ENCODE measurements at places on chromosomes 4 and X. TPM values are rescaled to one million over a fixed set of nuclear protein-coding genes. Genes with fewer than 3 reads are reported as not detected.

DNA sequence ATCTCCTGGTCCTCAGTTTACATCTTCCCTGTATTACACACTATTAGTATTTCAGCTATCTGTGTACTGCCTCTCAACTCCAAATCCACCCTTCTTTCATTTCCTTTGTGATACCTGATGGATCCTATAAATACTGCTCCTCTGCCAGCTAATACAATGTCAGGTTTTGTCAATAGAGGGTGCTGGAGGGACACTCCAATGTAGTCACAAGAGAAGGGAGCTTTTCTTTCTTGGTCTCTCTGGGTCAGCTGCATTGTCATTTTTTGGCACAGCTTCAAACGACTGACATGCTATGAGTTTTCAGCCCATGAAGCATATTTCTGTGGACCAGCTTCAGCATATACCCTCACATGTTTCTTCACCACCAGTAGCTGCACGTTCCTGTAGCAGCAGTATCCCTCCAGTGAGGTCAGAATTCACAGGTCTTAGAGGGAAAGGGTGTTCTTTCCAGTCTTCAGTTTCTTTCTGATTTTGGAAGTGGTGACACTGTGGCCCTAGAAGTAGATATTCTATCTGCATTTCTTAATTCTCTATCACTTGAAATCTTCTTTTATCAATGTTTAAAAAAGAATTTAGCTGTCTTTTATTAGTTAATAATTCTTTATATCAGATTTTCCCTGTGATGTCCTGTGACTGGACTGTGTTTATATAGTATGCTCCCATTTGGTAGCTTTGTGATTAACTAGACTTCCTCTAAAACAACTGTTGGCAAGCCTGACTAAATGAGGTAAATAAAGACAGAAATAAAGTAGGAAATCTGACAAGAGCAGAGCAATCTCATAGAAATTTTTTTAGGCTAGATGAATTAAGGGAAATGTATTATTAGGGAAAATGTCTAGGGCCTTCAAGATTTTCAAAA, 60.6 kb downstream of the GABRA2 start:
- DNase-seq, result no peak
- H3K4me1 ChIP-seq, result no peaks in the 10 kb centered on the region
- no peaks in the 10 kb centered on the region for H3K36me3 ChIP-seq
- H3K4me3 ChIP-seq, result no peak overlapping the region
- H3K27ac ChIP-seq, result no peak overlapping the region

- H3K27ac ChIP-seq, result peak overlapping the region; percentile 88
- peak; percentile 85 for DNase-seq
- no peaks in the 10 kb centered on the region for H3K27me3 ChIP-seq
- peak overlapping the region; percentile 95 for H3K4me3 ChIP-seq
- peaks cover 35% of the 10 kb centered on the region for H3K4me1 ChIP-seq
Observed at GRCh38 chr4:8201321-8201781, 2.3 kb downstream of the SH3TC1 start.

DNA sequence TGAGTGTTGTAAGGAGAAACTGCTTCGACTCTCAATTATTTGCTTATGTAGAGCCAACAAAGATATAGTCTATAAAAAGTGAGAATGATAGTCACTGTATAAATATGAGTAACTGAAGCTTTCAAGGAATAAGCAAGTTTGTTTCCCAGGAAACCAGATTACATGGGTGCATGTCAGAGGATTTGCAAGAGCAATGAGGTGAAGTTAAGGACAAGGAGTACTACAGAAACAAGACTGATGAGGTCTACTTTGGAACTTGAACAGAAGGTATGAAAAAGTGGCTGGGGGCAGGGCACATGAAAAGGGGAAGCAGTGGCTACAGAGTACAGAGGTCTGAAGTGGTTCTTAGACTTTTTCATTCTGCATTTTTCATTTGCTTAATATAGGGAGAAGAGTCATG, 321.0 kb upstream of the CXXC4 start:
- DNase-seq, result no peak
- no peak overlapping the region for H3K27ac ChIP-seq
- H3K27me3 ChIP-seq, result no peaks in the 10 kb centered on the region
- no peaks in the 10 kb centered on the region for H3K36me3 ChIP-seq

GRCh38 chrX:45773572-45773971, 572.9 kb upstream of the DIPK2B start:
- H3K4me1 ChIP-seq, result peaks cover 59% of the 10 kb centered on the region
- H3K36me3 ChIP-seq, result peaks cover 46% of the 10 kb centered on the region
- H3K27ac ChIP-seq, result no peak overlapping the region
- no peak overlapping the region for H3K4me3 ChIP-seq
- DNase-seq, result no peak

- peaks cover 2% of the 10 kb centered on the region for H3K4me1 ChIP-seq
- H3K36me3 ChIP-seq, result no peaks in the 10 kb centered on the region
- no peak overlapping the region for H3K4me3 ChIP-seq
- DNase-seq, result no peak
- no peak overlapping the region for H3K27ac ChIP-seq
Observed at GRCh38 chrX:25143596-25143995, 127.8 kb upstream of the ARX start.

PABPC1L2A gene
- not detected for total RNA-seq

NDNF gene
- total RNA-seq, result not detected
